Transverse colon (tissue), 4 donors: ENCODE measurements at places on chromosomes 11 and 22. TPM values are rescaled to one million over a fixed set of nuclear protein-coding genes. Genes with fewer than 3 reads are reported as not detected.

DNA sequence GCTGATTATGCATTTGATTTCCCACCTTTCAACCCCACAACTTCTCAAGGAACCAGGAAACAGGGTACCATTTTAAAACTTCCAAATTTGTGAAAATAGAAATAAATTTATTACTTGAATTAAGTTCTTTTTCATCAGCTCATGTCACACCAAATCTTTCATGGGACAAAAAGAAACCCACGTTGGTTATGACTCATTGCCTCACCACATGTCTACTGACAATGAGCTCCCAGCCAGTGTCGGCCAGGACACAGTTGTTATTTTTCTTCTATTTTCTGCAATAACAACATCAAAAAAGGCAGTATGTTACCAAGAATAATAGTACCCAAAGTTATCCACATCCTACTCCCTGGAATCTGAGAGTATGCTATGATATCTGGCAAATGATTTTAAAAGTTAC lies 17.3 kb downstream of the MS4A6A start:
- DNase-seq: no peak

DNA sequence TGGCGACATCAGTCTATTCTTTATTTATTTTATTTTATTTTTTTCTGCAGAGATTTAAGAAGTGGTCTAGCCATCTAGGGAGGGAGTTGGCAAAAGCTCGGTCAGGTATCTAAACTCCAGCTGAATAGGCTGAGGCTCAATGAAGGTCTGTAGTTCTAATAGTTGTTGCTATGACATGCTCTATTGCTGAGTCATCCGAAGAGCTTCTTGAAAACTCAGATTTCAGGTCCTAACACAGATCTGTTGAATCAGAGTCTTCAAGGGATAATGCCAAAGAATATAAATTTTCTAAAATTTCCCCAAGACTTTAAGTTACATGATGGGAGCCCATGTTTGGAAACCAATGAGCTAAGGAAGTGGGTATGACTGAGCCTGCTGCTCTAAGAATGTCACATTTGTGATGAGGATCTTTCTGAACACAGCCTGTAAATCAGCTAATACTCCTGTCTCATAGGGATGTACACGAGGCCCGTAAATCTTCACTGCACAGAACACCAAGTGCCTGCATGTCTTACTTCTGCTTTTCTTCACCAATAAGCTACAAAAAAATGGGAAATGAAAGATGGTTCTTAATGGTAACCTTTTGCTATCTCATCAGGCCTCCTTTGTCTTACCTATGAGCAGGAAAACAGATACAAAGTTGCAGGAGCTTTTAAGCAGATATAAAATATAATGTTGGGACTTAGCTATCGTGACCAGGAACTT lies 901.4 kb upstream of the API5 start:
- no peak for DNase-seq

DNA sequence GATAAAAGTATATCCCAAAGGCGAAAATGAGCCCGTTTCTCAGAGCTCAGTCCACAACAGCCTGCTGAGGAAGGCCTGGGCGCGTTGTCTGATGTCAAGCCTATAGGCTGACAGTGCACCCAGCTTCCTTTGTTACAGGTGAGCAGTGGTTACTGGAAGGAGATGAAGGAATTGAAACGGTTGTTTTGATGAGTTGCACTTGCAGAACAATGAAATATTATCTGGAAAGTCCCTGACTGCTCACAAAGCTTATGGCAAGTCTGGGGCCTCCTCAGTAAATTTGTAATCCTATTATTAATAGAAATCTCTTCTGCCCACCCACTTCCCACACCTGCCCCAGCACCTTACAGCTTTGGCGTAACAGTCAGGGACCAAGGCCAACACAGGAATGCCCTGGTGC lies 77.8 kb downstream of the C11orf91 start:
- DNase-seq: no peak

The MS4A6E gene
- total RNA-seq: not detected
